ENCODE measurements at places on chromosomes 5 and 9.
A peak's percentile ranks its signal among the peaks of the same experiment; 100 is the strongest.

DNA sequence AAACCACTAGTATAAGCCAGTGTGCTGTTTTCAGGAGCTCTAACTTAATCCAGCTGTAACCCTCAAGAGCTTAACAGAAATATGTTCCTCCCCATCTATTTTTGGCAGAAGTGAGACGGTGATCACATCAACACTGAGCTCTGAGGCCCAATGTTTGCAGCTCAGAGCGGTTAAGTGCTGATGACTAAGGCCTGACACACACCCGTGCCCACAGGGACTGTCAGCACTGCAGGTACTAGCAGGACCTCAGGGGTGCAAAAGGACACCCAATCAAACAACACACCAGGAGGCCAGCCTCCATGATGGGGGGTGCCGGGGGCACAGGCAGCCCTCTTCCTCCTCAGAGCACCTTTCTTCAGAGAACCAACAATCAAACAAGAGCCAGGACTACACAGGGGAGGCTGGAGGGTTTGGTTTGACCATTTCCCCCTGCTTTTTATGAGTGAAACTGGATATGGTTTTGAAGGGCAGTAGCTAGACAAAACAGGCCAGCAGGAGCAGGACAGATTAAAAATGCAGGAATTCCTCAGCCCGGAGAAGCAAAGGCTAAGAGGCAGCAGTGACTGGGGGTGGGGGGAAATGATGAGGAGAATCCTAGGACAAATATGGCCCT lies 61.3 kb downstream of the RAPGEF1 start:
- peak; percentile 85 for DNase-seq

DNA sequence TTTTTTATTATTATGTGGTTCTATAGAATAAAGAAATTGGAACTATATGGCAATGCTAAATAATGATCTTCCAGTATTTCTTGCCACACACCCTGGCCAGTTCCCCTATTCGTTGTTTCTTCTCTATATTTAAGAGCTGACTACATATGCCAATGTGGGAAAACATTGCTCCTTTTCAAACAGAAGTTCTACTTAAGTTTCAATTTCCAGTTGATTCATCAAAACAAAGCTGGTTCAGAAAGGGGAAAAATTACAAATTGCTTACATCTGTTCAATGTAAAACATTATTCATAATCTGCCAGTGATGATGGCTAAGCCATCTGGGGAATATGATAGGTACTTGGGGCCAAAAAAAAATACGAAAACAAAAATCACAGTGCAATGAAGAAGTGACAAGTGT lies 76.9 kb downstream of the ST8SIA4 start:
- DNase-seq = no peak

GRCh38 chr5:22249209-22249729 lies 603.9 kb downstream of the CDH12 start:
- no peak for DNase-seq

GRCh38 chr5:34604119-34604675 lies 51.9 kb upstream of the RAI14 start:
- DNase-seq = no peak

GRCh38 chr5:147140558-147140957 lies 94.3 kb upstream of the STK32A start:
- no peak for DNase-seq

DNA sequence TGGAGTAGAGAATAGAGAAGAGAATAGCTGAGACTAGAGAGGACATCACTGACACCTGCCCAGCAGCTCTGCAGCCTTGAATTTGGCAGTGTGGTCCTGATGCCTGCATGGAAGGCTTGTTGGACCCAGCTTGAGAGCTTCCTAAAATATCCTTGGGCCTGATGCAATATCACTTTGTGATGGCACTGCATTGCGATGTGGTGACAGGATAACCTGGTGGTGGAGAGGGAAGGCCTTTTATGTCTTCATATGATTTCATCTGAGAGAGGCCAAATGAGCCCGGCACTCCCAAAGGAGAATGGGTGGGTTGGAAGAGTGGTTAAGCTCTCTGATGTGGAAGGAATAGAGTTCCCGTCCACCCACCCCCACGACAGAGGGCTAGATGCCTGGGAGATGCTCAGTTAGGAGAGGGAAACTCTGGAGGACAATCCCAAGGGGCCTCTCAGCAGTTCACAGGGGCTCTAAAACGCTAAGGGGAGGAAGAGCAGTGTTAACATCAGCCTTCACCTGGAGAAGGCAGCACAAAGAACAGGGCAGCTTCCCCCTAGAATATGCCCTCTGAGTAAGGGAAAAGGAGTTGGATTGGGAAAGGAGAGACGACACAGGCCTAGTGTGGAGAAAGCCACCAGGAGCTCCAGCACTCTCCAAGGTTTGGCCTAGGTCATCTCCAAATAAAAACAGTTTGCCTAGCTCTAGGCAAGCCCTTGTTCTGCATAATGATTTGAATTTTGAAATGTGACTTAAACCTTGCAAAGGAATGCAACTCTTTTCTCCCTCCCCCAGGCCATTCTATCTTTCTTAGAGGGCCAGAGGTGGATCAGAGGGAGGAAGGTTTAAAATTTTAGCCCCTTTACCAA lies 99.8 kb upstream of the SSBP2 start:
- DNase-seq = no peak

DNA sequence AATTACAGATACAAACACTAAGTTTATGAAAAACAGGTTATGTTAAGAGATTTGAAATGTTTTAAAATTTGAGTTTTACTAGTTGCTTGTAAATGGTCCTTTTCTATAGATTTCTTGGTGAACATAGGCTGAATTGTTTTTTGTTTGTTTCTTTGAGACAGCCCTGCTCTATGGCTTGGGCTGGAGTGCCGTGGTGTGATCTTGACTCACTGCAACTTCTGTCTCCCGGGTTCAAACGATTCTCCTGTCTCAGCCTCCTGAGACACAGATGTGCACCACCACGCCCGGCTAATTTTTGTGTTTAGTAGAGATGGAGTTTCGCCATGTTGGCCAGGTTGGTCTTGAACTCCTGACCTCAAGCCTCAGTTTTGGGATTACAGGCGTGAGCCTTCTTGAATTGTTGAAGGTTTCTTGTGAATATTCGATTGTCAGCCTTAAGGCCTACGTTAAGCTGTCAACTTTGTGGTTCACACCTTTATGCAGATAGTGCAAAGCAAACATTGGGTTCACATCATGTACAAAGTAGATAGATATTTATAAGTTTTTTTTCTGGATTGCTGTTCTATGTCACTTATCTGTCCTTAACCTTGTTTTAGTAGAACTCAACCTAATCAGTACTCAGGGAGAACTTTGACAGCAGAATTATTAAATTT lies 26.2 kb downstream of the UHRF2 start:
- DNase-seq = no peak

DNA sequence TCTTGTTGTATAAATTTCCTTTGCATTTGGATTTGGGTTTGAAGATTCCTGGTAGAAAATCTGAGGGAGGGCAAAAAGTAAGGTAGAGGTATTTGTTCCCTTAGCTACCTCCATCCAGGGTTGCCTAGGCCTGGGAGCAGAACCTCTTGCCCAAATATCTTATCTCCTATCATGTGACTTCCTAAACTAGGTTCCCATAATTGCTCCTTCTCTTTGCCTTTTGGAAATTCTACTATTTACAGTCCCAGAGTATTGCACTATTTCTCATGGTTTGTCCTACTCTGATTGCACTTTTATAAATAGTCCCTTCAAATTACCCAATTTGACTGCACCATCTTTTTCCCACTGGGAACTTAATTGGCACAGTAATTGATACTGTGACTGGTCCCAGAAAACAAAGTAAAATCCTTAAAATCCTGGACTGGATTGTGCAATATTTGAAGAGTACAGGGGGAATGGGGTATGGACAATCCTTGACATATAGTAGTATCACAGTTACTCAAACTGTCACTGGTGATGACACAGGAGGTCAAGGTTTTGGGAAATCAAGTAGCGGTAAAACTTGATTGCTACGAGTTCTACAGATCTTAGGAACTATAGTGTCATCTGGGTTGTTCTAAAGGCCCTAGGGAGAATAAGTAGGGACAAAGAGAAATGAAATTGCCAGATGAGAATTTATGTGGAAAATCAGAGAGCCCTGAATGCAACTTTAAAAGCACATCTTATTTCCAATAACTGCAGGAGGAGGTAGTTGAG lies 31.5 kb upstream of the TMED7 start:
- DNase-seq = no peak

DNA sequence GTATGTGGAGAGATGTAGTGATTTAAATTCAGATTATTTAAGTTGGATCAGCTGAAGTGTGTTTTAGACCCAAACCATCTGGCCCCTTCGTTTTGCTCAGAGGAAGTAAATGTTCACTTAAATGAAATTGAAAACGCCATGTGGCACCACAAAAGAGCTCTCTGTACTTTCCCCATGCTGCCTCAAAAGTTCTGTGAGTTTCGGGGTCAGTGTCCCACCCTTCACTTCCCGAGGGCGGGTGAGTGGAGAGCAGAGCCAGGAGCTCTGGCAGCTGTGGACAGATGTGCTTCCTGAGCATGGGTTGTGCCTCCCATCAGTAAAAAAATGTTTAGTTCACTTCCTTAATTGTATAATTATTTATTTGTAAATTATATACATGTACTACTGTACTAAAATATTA lies 48.4 kb downstream of the PSD2 start:
- DNase-seq = no peak

DNA sequence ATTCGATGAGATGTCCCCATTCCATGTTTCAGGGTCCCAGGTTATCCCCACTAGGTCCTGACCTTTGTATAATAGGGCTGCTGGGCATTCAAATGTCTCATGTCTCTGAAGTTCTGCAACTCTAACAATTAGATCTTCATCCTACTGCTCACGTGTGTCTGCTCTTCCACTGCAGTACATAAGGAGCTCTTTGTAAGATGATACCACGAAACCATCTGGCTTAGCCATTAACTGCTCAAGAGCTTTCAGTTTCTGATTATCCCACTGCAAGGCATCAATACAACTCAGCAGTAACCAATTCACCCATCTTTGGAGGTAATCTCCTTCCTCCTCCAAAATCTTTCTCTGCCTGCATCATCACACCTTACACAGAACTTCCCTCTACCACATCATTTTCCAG lies 49.9 kb upstream of the PPP2CA start:
- no peak for DNase-seq

DNA sequence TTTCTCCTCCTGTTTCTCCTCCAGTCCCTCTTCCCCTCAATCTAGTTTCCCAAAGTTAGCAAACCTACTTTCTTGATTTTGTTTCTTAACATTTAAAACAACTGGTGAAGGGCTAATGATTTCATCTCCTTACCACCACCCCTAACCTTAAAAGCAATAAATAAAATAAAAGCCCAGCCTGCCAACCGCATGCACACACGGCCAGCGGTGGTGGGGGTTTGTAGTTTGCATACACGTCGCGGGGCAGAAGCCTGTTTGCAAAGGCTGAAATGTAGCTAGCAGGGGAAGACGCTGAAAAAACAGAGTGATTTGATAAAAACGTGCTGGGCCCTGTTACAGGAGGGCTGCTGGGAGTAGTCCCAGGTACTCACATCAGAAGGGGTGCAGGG lies 1.9 kb upstream of the DMRT2 start:
- DNase-seq = no peak

- no peak for DNase-seq
Measured at GRCh38 chr9:27722866-27723265, 149.6 kb upstream of the C9orf72 start.

- no peak for DNase-seq
Measured at GRCh38 chr5:34047143-34047542, 4.1 kb upstream of the C1QTNF3 start.

DNA sequence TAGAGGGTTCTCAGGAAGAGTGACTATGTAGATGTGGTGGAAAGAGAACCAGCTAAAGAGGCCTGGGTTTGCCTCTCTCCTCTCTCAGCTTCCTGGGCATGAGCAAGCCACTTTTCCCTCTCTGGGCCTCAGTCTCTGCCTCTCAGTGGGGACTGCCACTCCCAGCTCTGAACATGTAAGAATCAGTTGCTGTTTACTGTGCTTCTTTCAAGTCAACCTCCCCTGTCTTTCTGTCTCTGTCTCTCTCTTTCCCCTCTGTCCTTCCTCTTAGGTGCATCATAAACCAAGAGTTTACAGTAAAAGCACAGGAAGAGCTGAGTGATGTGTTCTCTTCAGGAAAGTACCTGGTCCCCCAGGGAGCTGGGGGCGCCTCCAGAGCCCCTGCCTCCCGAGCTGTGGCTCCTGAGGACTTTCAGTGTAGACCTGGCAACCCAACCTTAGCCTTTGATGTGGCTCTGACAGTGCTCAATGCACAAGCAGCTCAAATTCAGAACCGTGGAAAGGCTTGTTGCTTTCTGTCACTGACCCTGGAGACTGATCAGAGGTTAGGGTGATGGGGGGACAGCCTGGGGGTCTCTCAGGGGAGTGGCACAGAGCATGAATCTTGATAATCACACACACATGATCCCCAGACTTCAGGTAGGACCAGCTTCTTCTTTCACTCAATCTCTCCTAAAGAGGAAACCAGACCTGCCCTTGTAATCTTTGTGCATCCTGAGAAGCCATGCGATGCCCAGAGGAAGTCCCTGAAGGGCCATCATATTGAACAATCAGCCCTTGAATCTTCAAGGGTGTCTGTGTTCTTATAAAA lies 59.4 kb upstream of the TNFSF8 start:
- no peak for DNase-seq

DNA sequence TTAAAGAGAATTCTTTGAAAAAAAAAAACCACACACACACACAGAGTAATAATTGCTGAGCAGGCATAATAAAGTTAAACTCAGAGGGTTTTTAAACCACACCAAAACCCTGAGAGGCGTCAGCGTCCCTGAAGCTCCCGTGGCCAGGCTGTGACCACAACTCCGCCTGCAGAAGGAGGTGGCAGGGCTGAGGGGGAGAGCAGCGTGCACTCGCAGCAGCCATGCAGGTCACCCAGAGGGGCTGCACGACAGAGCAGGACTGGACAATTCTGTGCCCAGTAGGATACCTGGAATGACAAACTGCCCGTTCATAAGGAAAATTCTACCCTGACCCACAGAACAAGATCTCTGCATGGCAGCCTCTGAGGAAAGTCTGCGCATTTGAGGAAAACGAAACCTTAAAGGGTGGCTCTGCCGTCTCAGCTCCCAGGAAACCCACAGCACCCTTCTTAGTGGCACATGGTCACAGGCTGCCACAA lies 44.0 kb downstream of the ROR2 start:
- peak; percentile 51 for DNase-seq

GRCh38 chr9:85420750-85421149 lies 321.0 kb downstream of the AGTPBP1 start:
- no peak for DNase-seq

DNA sequence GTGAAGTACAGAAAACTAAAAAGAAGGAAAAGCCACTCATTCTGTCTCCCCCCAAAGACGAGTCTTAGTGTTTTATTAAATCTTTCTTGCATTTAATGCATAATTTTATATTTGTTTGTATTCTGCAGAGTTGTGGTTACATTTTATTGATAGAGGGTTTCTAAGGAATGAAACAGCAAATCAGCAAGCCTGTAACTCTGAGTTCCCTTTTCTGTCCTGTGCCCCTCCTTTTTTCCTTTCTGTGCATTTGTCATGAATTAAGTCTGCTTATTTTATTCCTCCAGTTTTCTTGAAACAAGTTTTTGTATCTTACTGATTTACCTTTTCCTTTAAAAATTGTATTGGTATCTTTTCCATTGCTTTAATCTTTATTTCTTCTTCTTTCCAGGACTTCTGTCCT lies 132.8 kb downstream of the MUSK start:
- no peak for DNase-seq

GRCh38 chr5:16427587-16427986 lies 38.0 kb downstream of the ZNF622 start:
- DNase-seq = no peak

GRCh38 chr5:181053488-181054121 lies 13.5 kb downstream of the BTNL9 start:
- no peak for DNase-seq

- DNase-seq = no peak
Measured at GRCh38 chr5:160674901-160675300, 177.1 kb downstream of the ATP10B start.

All from CD4-positive, alpha-beta T cell treated with Interleukin-1 beta for 1 hour (primary cell).